ENCODE measurements at places on chromosomes 12 and 14. TPM values are rescaled to one million over a fixed set of nuclear protein-coding genes. Genes with fewer than 3 reads are reported as not detected.

The ACOT4 gene
- 4.9 TPM for total RNA-seq

The CLEC4A gene
- not detected for total RNA-seq

The PRICKLE1 gene
- total RNA-seq, result 7.0 TPM

The PZP gene
- not detected for total RNA-seq

The MMP17 gene
- total RNA-seq, result 3.3 TPM

The MAP3K9 gene
- 25.0 TPM for total RNA-seq

Measured in PC-9 (cell line).